Motor neuron (in vitro differentiated cells): ENCODE measurements at places on chromosomes 4 and X. TPM values are rescaled to one million over a fixed set of nuclear protein-coding genes. Genes with fewer than 3 reads are reported as not detected.
A peak's percentile ranks its signal among the peaks of the same experiment; 100 is the strongest.

DNA sequence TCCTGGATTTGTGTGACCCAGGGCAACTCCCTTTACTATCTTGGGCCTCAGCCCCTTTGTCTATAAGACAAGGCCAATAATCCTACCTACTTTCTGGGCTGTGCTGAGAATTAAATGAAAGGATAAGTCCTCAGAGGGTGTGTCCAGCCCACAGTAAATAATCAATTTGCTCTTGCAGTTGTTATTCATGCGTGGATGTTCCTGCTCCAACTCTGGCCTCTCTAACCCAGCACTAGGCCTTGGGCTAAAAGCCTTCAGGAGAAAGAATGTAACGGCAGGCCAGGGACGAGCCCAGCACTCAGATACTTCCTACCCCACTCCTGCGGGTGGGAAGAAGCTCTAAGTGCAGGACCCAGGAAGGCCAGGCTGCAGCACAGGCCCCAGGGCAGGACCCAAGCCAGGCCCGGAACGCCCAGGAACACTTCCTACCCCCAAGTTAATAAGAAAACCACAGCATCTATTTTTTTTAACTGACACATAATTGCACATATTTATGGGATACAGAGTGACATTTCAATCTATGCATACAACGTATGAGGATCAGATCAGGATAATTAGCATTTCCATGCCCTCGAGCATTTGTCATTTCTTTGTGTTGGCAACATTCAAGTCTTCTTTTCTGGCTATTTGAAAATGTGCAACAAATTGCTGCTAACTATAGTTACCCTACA, 179.6 kb upstream of the RBPJ start:
- ATAC-seq, result peak; percentile 78

DNA sequence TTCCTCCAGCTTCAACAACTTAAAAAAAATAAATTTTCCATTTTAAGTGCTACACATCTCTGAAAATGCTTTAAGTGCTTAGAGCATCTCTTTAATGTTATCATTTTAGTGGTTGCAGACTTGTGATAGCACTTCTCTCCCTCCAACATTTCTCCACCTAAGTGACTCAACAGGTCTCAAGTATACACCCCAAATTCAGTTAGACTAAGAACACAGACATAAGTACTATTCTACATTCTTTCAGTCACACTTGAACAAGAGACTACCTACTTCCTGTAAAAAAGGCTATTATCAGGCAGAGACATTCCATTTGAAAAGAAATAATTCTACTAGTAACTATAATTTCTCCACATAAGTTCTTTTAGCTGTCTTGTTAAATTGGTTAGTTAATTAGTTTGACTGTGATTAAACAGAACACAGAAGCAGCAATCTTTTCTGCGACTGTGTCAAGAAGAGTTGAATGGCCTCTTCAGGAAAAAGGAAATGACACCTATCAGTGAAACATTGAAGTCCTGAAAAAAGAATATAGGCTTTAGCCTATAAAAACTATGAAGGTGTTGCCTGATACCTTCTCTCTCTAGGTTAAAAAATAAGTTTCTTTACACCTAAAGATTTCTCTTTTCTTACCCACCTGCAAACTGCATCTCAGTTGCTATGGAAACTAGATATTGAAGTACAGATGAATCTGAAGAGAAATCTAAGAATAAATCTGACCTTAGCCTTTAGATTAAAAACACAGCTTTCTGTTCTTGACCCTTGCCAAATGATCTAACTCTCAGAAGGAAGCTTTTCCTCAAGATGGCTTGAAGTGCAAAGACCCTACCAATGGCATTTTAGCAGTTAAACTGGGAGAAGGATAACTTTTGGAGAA, 18.0 kb downstream of the NAF1 start:
- no peak for ATAC-seq

GRCh38 chrX:26954029-26954428, 509.1 kb downstream of the PPP4R3C start:
- peak; percentile 72 for ATAC-seq

GRCh38 chr4:152590179-152591031, 54.5 kb upstream of the FBXW7 start:
- ATAC-seq, result peak; percentile 88

SYTL4 gene
- total RNA-seq, result 9.1 and 13.9 TPM in 2 replicates

NPY2R gene
- total RNA-seq, result 0.38 and 0.41 TPM in 2 replicates

PAGE2 gene
- not detected in 2 replicates for total RNA-seq

GRCh38 chr4:140048419-140048995, 105.5 kb downstream of the MAML3 start:
- ATAC-seq, result no peak

SHISA3 gene
- not detected in 2 replicates for total RNA-seq

DNA sequence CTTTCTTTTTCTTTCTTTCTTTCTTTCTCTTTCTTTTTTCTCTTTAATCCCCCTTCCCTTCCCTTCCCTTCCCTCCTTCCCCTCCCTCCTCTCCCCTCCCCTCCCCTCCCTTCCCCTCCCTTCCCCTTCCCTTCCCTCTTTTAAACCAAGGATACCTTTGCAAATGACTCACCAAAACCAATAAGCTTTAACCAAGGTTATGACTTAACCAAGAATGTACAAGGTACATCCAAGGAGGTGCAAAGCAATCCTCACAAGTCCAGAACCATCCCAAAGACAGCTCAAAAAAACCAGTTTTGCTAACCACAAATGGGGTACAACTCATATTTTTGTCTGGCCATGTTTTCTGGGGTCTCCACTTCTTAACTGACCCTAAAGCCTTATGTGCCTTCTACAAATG, 174.7 kb upstream of the PPP1R2C start:
- no peak for ATAC-seq

NLRP2B gene
- total RNA-seq, result 0.16 TPM in 1 of 2 replicates, not detected in the other

PDZD11 gene
- total RNA-seq, result 46.9 and 49.0 TPM in 2 replicates

DNA sequence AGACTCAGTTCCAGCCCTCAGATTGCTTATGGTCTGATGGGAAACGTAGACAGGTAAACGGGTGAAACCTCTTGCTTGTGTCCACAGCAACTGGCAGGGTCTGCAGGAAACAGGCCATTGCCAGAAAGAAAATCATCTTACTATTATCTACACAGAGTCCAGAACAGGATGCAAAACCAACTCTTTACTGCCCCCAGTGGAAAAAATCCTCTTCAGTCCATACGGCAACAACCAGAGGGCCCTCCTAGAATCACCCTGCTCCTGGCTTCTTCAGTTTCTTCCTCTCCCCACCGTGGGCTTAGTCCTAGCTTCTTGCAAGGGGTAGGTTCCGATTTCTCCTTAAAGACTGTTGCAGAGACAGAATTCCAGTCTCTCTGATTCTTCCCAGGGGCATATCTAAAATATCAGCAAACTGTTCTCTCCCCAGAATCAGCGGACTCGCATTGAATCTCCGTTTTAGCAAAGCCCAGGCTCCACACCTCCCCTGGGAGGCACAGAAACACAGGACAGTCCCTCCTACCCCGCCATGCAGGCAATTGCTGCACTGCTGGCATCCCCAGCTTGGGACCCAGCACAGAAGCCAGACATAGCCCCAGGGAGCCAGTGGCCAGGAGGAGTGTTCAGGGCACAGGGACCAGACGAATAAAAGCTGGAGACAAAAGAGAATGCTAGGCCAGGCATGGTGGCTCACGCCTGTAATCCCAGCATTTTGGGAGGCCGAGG, 41.0 kb upstream of the SH3RF1 start:
- peak; percentile 86 for ATAC-seq

- ATAC-seq, result no peak
Observed at GRCh38 chrX:39324233-39324930, 523.1 kb downstream of the MID1IP1 start.

- no peak for ATAC-seq
Observed at GRCh38 chr4:139242511-139243051, 37.4 kb downstream of the MGARP start.

GRCh38 chrX:2638279-2638678, 52.8 kb upstream of the CD99 start:
- no peak for ATAC-seq

GRCh38 chrX:55011294-55011693, 11.1 kb downstream of the APEX2 start:
- peak; percentile 17 for ATAC-seq

- peak; percentile 12 for ATAC-seq
Observed at GRCh38 chr4:39976945-39977488, 694 bp downstream of the PDS5A start.

DNA sequence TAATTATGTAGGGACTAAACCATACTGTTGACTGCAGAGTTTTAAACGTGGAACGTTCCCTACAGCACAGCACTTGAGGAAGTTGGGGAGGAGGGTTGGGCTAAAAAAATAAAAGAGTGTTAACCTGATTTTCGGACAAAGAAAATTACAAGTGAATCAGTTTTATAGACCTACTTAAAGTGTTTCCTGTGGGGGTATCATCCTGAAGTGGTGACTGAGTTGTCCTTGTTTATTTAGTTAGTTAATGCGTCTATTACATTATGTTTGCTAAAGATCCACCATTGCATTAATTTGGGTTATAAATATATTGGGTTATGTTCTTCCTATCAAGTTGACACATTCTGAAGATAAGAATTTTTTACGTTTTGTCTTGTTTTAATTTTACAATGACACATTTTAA, 14.7 kb downstream of the UNC5C start:
- no peak for ATAC-seq

- ATAC-seq, result no peak
Observed at GRCh38 chr4:88969271-88969670, 87.7 kb downstream of the FAM13A start.

DNA sequence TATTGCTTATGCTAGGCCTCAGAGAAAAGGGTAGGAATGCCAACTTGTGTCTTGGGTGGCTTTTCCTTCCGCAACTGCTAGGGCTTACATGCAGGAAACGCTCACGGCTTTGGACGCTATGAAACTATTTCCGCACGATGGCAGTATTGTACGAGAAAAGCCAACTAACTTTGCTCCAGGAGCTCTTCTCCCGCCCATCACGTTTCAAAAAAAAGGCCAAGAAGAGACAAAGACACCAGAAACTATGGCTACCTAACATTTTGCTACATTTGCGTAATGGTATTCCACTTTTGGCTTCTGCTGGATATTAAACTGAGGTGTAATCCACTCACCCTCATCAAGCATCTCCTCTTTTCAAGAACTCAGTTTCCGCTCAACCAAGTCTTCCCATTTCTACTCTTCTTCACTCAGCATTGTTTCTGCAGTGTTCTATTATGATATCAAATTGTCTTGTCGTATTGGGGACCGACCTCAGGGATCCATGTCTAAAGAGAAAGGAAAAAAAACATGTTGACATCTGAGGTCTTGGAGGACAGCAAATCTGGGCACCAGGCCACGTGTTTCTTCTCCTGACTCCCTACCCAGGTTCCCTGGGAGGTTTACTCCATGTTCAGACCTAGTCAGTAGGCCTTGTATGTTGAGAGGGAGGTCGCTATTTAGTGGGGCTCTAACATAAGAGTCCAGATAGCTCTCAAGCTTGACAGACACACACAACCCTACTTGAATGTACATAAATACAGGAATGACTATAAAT, 239.4 kb upstream of the STK26 start:
- ATAC-seq, result no peak

- ATAC-seq, result no peak
Observed at GRCh38 chr4:52660643-52661042, 1.5 kb upstream of the USP46 start.

DNA sequence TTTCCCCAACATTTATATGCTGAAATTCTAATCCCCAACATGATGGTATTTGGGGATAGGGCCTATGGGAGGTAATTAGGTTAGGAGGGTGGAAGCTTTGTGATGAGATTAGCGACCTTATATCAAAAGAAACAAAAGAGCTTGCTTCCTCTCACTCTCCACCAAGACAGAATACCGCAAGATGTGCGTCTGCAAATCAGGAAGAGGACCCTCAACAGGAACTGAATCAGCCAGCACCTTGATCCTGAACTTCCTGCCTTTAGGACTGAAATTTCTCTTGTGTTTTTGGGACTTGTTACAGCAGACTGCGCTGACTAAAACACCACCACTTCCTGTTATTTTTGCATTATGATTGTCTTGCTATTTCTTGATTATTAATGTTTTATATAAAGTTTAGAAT, 1889.4 kb downstream of the C4orf33 start:
- no peak for ATAC-seq

DNA sequence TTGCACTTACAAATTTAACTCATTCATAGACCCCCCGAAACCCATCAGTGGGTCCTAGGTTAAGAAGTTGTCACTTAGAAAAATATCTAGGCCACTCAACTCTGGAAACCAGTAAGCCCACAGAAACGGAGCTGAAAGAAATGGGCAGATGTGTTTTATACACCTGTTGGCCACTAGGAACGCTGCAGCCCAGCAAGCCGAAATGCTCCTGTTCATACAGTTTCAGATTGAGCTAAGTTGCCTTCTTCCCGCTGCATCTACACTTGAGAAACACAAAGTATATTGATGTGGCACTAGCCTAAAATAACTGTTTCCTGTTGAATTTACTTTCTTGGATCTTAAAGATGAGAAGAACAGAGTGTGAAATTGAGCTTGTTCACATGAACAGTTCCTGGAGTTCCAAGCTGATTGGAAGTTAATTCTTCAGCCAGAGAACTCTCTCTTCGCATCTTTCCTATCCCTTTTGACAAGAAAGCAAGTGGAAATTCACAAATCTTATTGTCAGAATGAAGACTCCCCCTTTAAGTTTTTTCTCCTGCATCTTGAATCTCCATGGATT, 174.1 kb downstream of the RBMX2 start:
- peak; percentile 35 for ATAC-seq

GRCh38 chr4:139171876-139172691, 4.9 kb downstream of the ELF2 start:
- ATAC-seq, result no peak

SPOCK3 gene
- 15.2 and 16.4 TPM in 2 replicates for total RNA-seq

DNA sequence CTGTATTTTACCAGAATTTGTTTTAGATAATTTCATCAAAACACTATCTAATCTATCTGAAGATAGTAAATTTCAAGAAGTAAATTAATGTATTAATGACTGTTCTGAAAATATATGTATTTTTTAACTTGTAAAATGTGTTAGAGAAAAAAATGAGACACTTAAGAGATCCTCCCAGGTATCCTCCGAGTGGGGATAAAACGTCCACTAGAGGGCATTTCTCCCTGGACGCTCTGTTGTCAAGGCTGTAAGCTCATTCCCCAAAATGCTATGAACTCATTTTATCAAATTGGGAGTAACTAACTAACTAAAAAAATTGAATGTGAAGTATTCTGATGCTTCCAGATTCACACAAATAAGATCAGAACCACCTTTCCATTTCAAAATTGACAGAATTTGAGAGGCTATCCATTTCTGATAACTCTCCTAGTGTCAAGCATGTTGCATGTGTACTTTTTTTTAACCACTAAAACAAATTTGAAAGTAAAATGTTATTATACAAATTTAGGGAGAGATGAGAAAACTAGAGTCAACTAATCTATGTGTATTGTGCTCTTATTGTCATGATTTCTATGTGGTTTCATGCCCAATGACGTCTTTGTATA, 337.3 kb upstream of the HS3ST1 start:
- ATAC-seq, result no peak

- no peak for ATAC-seq
Observed at GRCh38 chr4:173045571-173045970, 123.0 kb upstream of the GALNT7 start.

LIMCH1 gene
- 48.8 and 49.1 TPM in 2 replicates for total RNA-seq

GRCh38 chr4:5812506-5813229, 80.2 kb downstream of the CRMP1 start:
- ATAC-seq, result peak; percentile 78

BBS12 gene
- 4.1 and 4.6 TPM in 2 replicates for total RNA-seq
